Stimulated activated CD4-positive, alpha-beta T cell treated with anti-CD3 and anti-CD28 coated beads, TNF-alpha, amount 100 ng/mL, for 1 hour (primary cell): ENCODE measurements at places on chromosomes 16 and 17.

DNA sequence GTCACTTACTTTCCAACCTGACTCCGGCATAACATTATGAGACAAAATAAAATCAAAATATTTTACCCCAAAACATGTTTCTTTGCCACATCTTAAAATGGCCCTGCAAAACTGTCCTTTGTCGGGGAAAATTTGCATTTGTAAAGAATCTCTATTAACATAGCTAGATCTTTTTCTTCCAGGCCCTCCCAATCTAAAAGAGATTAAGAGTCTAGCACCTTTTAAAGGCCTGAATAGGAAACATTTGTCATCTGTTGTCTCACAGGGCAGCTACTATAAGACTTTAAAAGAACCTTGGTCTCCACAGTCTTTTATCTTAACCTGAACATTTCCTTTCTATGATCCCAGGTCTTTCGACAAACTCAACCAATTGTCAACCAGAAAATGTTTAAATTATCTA lies 18.1 kb upstream of the DHRS7B start:
- no peak for DNase-seq

- DNase-seq: no peak
Measured at GRCh38 chr16:57240851-57241250, 4.2 kb upstream of the ARL2BP start.

GRCh38 chr17:58694302-58694701 lies 1.9 kb downstream of the RAD51C start:
- no peak for DNase-seq

DNA sequence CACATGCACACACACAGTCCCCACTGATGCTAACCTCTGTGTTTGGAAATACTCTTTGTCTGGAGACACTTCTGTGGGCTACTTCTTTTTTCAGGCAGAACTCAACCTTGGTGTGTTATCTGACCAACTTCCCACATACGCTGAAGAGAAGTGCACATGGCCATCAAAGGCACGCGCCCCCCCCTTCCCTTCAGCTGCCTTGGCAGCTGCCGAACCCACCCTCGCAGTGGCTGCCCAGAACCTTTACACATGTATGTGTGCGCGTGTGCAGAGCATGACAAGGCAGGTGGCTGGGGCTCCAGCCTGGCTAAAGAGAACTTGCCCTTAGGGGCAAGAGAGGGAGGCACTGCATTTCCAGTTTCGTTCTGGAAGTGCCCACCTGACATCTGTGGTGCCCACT lies 3.9 kb downstream of the RAPGEFL1 start:
- DNase-seq: no peak

DNA sequence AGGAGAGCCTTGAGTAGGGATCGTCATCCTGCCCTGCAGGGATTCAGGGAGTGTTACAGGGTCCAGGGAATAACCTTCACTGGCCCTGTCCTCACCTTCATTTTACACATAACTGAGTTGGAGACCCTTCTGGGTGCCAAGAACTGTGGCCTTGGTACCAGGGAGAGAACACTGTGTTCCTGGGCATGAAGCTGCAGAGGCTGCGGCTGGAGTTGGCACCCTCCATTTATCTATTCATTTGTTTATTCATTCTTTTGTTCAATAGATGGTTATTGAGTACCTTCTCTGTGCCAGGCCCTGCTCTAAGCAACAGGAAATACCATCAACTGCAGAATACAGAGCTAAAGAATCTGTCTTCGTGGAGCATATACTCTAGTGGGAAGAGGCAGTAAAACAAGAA lies 6.7 kb downstream of the ABCC3 start:
- no peak for DNase-seq

DNA sequence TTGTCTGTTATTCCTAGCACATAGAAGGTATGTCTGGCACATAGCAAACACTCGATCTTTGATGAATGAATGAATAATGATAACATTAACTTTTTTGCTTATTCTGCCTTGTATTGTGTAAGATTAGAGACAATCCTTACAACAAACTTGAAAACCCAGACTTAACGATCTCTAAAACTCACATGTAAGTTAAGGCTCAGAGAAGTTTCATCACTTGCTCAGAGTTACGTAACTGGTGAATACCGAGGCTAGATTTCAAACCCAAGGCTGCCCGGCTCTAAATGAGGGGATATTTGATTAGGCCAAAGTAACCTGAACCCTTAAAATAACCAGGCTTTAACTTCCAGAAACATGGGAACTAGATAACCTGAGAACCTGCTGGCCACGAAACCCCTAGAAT lies 22.3 kb downstream of the CAPNS2 start:
- no peak for DNase-seq
